Activated CD8-positive, alpha-beta memory T cell treated with anti-CD3 and anti-CD28 coated beads for 48 hours (primary cell): ENCODE measurements at places on chromosomes 1 and 21.

GRCh38 chr1:51330331-51331201, at the start of gene TTC39A:
Gene TTC39A (minus strand): TSS chr1:51330562. CDS start chr1:51330477, 85 bp downstream.
- no peak for DNase-seq

DNA sequence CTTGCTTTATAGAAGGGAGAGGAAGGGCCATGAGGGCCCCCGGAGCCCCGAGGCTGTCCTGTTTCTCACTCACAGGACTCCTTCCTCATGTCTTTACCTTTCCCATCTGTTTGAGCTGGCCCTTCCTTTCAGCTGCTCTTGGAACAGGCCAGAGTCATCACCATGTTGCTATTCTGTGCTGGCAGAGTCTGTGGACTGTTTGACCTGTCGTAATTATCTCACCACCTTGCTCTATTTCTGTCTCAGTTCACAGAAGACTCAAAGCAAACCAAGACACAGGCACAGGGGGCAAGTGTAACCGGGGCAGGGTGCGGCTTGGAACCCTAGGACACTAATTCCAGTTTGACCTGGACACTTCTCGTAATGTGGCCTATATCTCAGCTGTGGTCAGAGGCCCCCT, 104.3 kb upstream of the CD34 start:
- DNase-seq = no peak

DNA sequence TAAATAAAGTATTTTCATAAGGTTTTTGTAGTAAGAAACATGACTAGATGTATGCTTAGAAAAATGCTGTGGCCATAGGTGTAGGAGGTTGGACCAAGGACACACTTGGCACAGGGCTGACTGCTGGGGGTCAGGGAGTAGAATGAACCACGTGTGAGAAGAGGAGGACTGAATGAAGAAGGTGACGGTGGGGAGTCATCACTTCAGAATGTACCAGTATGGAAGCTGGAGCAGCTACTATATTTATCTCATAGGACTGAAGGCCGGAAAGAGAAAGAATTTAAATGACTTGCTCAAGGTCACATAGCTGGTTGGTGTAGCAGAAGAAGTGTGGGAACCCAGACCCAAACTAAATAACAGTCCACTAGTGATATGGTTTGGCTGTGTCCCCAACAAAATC, 79.8 kb upstream of the HAO2 start:
- DNase-seq = no peak

GRCh38 chr1:157315544-157315943, 177.3 kb upstream of the ETV3 start:
- no peak for DNase-seq
